K562 (cell line): ENCODE measurements at places on chromosomes 16 and 17. TPM values are rescaled to one million over a fixed set of nuclear protein-coding genes. Genes with fewer than 3 reads are reported as not detected.

Gene ABCA8
- 8.5 and 10.4 TPM in 2 replicates for total RNA-seq

DNA sequence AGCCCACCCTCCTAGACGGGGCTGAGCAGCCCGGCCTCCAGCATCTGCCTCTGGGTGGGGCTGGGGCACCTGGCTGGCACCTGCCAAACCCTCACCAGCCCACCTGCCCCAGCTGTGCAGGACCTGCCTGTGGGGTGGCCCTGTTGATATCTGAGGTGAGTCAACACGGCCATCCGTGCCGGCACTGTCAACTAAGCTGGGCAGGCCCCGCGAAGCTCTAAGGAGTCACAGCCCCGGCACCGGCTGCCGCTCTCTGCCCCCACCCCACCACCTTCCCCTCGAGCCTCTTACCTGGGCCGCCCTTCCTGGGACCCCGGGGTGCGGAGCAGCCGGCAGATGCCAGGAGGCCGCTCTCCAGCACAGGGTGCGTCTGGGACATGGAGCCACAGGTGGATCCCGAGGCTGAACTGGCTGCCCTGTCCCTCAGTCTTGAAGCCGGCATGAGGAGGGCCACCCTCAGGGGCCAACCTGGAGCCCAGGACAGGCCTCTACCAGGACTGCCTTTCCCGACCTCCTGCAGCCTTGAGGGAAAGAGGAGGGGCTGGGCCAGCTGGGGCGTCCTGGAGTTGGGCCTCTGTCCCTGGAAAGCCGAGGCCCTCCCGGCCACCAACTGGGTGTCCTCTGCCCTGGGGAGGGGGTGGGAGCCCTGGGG, 515 bp downstream of the CBFA2T3 start:
- H3K36me3 ChIP-seq, result peaks cover 44% of the 10 kb centered on the region; the same call in 2 of the 3 replicates
- DNase-seq, result no peak
- H3K27ac ChIP-seq, result peak overlapping the region; percentile 98
- H3K27me3 ChIP-seq, result no peaks in the 10 kb centered on the region
- H3K4me3 ChIP-seq, result peak overlapping the region; percentile 85

- no peak overlapping the region for H3K4me3 ChIP-seq
- H3K27ac ChIP-seq, result no peak overlapping the region
- peaks cover 61% of the 10 kb centered on the region for H3K4me1 ChIP-seq
- H3K27me3 ChIP-seq, result no peaks in the 10 kb centered on the region
Measured at GRCh38 chr16:2987833-2988232, 7.6 kb upstream of the PKMYT1 start.

DNA sequence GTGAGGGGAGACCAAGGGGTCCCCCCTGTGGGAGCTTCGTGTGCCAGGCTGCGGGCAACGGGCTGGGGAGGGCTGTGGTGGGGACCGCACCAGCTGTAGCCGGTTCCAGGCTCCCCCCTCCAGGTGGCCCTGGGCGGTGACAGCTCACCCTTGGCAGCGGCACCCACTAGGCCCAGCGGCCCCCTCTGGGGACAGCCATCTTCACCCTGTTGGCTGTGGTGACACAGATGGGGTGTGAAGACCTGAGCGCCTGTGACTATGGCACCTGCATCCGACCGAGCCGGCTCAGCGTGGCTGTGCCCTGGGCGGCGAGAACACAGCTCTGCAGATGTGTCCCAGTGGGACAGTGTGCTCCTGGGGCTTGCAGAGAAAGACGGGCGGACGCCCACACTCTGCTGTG, 1.1 kb upstream of the C1QTNF8 start:
- H3K27me3 ChIP-seq, result peaks cover 57% of the 10 kb centered on the region
- H3K4me1 ChIP-seq, result no peaks in the 10 kb centered on the region
- H3K4me3 ChIP-seq, result no peak overlapping the region
- no peaks in the 10 kb centered on the region for H3K36me3 ChIP-seq

Gene USP43
- total RNA-seq, result 0.09 and 0.18 TPM in 2 replicates
